Smooth muscle cell of the brain vasculature (primary cell): ENCODE measurements at places on chromosomes 11 and 22.

- DNase-seq = no peak
Observed at GRCh38 chr11:5928811-5929210, 13.2 kb upstream of the OR56A3 start.

GRCh38 chr22:28243539-28243938 lies 324.5 kb upstream of the PITPNB start:
- no peak for DNase-seq

- DNase-seq = no peak
Observed at GRCh38 chr11:10771457-10771856, 20.4 kb downstream of the CTR9 start.

DNA sequence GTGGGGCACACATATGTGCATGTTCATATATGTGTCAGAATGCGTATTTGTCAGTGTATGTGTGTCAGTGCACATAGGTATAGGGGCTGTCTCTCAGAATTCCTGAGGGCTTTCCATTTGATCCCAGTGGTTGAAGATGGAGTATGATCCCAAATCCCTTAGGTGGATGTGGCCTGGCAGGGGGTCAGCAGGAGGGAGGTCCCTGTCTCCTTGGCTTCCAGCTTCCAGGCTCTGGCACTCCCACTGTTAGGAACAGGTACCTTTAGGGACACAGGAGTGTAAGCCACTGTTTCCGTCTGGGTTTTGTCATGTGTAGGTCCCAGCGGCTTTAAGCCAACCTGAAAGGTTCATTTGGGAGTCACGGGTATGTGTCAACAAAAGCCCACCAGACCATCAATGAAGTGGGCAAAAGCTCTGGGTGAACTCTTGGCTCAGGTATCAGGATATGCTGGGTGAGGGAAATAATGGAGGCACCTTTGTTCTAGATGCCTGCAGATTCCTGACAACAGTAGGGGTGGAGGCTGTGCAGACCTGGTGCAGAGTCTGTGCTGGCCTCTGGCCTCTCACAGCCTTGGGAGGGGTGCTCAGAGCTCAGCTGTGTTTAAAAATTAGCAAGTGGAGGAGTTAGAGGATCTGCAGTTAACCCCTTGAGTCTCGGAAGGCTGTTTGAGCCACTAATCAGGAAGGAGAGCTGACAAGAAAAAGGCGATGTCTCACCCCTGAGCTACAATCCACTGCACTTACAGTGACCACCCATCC lies 9.0 kb downstream of the KCNQ1OT1 start:
- no peak for DNase-seq

GRCh38 chr22:16131918-16132317 lies 442.1 kb downstream of the POTEH start:
- no peak for DNase-seq

- DNase-seq = peak; percentile 10
Observed at GRCh38 chr11:113242767-113243397, 71.5 kb upstream of the TTC12 start.

GRCh38 chr22:18082467-18082866 lies 4.7 kb downstream of the PEX26 start:
- DNase-seq = no peak

- no peak for DNase-seq
Observed at GRCh38 chr11:15896530-15896929, 459.8 kb downstream of the SOX6 start.

- DNase-seq = no peak
Observed at GRCh38 chr11:131504199-131504949, 134.0 kb downstream of the NTM start.

GRCh38 chr11:66981976-66982578 lies 7.0 kb downstream of the C11orf86 start:
- peak; percentile 77 for DNase-seq

GRCh38 chr11:44191322-44192016 lies 96.0 kb downstream of the EXT2 start:
- DNase-seq = no peak

DNA sequence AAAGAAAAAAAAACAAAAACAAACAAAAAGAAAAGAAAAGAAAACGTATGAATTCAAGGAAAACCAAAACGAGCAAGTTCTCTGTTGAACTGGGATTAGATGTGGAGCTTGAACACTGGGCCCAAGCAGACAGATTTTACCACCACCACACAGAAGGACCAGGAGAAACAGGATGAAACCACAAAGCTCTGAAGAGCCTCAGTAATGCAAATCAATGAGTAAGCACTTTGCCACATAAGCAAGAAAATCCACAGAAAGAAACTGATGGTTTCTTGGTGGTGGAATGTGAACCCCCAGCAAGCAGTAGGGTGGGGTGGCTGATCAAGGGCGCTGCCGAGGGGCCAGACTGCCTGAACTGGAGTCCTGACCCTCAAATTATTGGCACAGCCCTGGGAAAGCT lies 50.9 kb upstream of the NFRKB start:
- no peak for DNase-seq

- no peak for DNase-seq
Observed at GRCh38 chr11:11407065-11407762, 54.2 kb upstream of the CSNK2A3 start.

- DNase-seq = no peak
Observed at GRCh38 chr22:28544431-28544868, 135.2 kb downstream of the TTC28 start.
